Right forelimb (tissue), 1 donor: ENCODE measurements at places on chromosomes 4 and X.

- DNase-seq = no peak
Measured at GRCh38 chr4:86007042-86007441, 352.8 kb downstream of the MAPK10 start.

DNA sequence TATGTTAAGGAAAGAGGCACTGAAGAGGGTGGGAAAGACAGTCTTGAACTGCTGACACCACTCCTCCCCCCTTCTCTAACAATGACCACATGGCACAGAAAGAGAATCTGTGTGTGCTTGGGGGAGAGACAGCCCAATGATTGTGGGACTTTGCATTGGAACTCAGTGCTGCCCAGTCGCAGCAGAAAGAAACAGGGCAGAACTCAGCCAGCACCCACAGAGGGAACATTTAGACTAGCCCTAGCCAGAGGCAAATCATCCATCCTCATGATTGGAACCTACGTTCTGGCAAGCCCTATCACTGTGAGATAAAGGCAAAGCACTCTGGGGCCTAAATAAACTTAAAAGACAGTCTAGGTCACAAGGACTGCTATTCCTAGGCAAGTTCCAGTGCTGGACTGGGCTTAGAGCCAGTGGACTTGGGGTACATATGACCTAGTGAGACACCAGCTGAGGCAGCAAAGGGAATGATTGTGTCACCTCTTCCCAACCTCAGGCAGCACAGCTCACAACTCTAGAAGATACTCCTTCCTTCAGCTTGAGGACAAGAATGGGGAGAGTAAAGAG is 132.8 kb upstream of the S100G start:
- DNase-seq = no peak

DNA sequence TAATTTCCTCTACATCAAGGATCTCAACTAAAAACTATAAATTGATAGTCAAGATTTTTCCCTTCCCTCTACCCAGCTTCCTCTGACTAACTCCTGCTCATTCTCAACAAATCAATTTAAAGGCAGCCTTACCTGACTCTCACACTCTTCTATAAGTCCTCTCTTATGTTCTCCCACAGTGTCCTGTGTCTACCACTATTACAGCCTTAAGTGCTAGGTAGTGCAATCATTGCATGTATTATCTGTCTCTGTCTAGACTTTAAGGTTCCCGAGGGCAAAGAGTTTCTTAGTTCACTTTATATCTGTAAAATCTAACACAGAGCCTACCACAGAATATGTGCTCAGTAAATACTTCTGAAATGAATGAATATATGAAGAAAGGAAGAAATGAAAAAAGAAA is 123.7 kb downstream of the BTC start:
- DNase-seq = no peak

- no peak for DNase-seq
Measured at GRCh38 chr4:3402491-3403347, 39.0 kb upstream of the HGFAC start.

DNA sequence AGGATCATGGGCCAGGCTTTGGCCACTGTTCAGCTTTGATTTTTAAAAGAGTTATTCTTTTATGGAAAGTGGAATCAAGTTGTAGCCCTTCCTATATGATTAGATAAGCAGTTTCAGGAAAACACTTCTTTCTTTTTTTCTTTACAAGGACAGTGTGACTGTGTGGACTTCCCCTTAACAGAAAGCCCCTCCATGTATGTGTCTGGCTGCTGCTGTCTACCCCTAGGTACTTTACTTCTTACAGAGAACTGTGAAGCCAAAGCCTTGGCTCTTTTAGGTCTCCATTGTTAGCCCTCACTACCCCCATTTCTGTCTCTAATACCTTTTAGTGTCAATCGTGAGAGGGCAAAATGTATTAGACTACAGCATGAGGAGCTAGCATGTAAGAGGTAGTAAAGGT is 19.1 kb downstream of the VSIG1 start:
- no peak for DNase-seq

DNA sequence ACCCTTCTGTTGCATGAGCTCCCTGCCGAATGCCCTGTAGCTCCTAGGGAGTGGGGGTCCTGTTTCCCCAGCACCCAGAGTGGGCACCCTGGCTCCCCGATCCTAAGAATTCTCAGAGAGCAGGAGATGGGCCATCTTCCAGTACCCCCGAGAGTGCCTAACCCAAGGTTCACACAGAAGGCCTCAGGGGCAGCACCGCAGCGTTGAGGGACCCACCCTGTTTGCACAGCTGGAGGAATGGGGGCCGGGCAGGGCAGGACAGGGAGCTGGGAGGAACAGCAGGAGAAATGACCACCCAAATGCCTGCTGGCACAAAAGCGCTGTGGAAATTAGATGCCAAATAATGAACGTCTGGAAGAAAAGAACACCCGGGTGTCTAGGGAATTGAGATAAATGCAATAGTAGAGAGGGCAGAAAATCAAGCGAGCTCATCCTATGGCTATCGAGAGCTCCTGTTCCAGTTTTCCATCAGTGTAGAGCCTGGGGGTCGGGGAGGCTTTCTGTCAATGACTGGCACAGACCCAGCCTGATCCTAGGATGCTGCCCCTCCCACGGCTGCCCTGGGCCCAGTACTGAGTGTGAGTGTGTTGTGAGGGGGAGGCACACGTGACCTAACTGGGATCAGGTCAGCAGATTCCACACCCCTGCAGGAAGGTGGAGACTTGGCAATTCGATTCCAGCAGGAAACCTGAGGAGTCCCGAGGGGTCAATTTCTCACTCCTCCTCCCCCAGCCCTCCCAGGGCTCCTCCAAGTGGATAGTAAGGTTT is 25.7 kb downstream of the SEPTIN6 start:
- peak; percentile 62 for DNase-seq

DNA sequence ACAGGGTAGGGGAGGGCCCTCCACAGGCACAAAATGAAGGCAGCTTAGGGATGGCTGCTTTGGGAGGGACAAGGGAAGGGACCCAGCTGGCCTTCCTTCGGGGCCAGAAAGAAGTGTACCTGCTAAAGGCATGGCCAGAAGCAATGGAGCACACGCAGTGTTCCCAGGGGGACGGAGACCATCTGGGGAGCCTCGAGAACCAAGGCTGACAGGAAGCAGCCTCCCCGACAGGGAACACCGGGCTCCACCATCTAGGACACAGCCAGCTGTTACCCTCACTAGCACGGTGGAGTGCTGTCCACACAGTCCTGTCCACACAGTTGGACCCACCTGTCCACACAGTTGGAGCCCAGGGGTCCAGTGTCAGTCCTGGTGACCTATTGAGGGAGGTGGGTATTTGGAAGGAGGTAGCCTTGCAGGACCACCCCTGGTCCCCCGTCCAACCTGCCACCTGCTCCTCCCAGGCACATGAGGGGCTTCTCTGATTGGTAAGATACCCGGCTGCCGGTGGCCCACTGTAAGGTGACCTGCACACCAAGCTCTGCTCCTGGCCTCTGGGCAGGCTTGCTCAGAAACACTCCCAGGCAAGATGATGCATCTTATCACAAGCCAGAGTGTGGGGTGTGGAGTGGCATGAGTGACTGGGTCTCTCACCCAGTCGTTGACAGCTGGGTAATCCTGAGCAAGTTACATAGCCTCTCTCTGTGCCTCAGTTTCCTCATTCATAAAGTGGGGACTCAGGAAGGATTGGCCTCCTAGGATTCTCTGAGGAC is 20.5 kb upstream of the AFAP1 start:
- DNase-seq = no peak

- no peak for DNase-seq
Measured at GRCh38 chr4:177283167-177283566, 26.5 kb upstream of the NEIL3 start.

DNA sequence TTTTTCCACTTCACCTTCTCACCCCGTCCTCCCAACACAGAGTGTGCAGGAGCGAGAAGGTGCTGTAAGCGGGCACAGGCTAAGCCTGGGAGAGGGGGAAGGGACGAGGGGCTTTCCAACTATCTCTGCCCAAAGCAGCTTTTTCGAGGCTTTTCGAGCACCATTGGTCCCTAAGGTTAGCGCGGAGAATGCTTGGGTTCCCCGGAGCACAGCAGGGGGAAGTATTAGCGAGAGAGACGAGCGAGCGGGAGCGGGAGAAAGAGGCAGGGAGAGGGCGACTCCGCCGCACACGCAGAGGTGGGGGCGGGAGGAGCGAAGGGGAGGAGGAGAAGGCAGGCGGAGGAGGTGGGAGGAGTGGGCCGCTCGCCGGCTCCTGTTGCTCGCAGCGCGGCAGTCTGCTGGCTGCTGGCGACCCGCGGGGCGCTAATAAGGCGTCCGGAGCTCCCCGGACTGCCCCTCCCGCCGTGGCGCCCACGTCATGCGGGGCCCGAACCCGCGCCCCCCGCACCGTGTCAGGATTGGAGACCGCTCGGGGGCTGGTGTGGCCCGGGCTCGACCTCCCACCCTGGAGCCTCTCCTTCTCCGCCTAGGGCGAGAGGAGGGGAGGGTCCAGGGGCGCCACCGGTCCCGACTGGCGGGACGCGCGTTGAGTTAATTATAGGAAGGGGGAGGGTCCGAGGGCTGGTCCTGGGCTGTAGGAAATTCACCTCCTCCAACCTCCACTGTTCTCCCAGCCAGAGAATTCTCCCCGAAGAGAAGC is at the start of gene ADAMTS3:
Gene ADAMTS3 (minus strand): TSS at position 263 of the 760 bp plus-strand sequence. CDS start 459 bp downstream, outside the sequence.
- DNase-seq = peak; percentile 87
